Nucleus accumbens (tissue), 56 donors: ENCODE measurements at places on chromosomes 2 and 18.

DNA sequence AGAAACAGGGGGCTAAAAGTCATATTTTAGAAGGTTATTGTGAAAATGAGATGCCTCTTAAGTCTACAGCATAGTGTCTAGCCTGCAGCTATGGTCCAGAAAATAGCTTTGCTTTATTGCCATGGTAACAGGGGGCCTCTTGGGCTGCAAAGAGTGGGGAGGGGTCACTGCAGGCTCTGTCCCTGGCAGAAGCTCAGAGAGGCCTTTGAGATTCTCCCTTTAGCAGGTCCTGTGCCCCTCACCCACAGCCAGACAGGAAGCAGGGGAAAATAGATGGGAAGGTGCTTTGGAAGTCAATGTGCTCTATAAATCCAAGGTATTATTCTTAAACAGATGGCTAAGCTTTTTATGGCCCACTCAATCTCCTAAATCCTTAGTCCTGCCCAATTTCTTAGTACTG lies 1021.3 kb upstream of the GYPC start:
- no peak for DNase-seq

GRCh38 chr2:20483194-20483895 lies 36.5 kb downstream of the RHOB start:
- peak; percentile 41 for DNase-seq

GRCh38 chr2:201345625-201346213 lies 11.4 kb downstream of the FLACC1 start:
- DNase-seq = no peak

DNA sequence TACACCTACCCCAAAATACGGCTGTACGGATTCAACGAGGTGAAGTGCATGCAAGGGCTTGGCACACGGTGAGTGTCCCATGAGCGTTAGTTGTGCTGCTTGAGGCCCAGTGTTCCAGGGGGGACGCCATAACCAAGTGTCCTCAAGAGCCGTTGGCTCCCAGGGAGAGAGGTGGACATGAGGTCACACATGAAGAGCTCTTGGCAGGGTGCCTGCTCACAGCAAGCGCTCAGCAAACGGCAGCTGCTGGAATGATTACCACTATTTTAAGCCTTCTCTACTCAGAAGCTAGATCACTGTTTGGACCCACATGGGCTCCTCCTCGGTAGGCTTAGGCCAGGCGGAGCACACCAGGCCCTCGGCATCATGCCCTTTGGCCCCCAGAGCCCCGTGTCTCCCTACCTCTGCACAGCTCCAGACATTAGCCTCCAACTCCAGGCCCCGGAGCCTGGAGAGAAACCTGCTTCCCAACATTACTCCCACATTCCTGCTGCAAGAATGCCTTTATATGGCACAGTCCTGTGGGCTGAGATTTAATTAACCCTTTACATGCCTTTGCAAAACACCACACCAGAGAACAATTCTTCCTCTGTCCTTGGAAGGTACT lies 68.4 kb upstream of the PPP1CB start:
- no peak for DNase-seq

- DNase-seq = no peak
Observed at GRCh38 chr2:23596316-23596885, 211.4 kb downstream of the KLHL29 start.

DNA sequence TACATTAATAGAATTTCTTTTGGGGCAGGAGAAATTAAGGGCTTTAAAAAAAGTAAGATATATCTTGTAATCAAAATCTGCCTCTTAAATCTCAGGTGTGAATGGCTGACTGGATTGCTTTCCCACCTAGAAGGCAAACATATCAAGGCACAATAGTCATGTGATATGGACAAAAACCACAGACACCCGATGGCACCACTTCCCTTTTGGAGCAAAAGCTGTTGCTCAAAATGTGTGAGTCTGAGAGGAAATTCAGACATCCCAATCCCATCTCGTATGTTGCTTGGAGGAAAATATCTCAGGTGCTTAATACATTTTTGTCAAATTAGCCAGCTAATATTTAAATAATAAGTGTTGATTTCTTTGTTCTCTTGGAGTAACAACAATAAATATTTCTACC lies 120.7 kb downstream of the KCNF1 start:
- no peak for DNase-seq

DNA sequence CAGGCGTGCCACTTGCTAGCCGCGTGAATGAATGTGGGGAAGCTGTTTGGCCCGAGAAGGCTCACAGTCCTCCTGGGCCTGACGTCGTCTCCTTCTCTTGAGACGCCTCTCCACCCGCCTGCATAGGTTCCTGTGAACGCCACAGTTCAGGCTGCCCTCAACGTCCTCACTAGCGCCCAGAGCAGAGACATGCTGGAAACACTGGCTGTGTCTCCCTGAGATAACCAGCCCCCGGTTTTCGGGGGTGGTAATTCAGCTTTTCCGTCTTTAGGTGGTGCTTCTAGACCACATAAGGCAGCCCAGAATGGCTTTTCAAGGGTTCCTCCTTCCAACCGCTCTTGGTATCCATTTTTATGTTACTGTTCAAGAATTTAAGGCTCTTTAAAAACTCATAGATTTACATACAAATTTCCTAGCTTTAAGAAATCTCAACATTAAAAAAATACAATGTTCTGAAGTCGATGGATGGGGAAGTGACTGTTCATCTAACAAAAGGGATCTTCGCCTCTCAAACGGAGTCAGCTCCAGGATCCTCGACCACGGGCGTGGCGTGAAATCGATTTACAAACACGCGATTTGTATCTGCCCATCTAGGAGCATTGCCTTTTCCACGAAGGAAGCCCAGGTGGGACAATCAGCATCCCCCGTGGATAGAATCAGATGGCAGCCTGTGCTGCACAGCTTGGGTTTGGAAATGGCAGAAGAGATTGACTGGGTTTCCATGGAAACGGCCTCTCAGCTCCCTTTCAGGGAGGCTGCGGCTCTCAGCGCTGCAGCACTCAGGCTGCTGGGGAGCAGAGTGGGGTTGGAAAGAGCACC lies 110.6 kb upstream of the PXDN start:
- DNase-seq = peak; percentile 70

- DNase-seq = no peak
Observed at GRCh38 chr18:77111449-77111848, 21.1 kb downstream of the MBP start.

DNA sequence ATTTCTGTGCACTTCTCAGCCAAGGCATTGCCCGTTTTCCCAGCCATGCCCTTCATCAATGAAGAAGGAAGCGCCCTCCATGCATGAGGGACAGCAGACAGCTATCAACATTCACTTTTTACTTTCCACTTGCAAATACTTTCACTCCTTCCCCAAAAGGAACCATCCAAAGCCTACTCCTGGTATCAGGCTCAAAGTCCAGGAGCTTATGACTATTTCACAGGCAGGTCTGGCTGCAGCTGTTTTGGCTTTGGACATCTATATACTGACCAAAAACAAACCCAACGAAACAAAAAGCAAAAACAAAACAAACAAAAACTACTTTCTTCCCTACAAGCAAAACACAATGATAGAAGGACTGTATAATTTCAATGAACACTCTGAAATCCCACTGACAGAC lies 825.1 kb downstream of the RNF144A start:
- no peak for DNase-seq

- DNase-seq = no peak
Observed at GRCh38 chr2:66987733-66988132, 409.4 kb upstream of the ETAA1 start.

DNA sequence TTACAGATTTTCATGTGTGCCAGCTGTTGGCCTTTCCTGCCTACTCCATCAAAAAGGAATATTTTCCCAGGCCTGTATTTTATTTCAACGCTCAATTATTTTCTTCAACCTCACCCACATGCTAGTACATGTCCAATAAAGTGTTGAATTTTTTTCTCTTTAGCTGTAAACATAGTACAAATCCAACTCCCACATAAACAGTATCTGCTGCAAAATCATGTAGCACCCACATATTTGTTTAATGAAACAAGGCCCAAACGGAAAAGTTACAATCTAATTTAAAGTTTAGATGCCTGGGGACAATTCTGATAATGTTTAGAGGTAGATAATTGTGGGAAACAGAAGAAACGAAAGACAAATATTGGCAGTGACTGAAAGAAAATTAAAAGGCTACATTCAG lies 275.4 kb upstream of the ACVR2A start:
- no peak for DNase-seq

DNA sequence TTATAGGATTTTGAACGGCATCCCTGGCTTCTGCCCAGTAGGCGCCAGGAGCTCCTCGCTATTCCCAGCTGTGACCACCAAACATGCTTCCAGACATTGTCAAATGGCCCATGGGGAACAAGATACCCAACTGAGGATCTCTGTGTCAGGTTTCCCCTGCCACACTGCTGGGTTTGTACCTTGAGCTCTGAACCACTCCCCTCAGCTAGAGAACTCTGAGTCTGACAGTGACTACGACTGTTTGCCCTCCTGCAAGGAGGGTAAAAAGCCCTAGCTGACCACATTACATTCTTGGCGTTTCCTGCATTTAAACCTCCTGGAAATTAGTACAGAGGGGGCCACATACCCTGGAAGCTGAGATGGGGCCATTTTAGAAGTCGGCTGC lies 12.4 kb downstream of the LRRFIP1 start:
- no peak for DNase-seq

DNA sequence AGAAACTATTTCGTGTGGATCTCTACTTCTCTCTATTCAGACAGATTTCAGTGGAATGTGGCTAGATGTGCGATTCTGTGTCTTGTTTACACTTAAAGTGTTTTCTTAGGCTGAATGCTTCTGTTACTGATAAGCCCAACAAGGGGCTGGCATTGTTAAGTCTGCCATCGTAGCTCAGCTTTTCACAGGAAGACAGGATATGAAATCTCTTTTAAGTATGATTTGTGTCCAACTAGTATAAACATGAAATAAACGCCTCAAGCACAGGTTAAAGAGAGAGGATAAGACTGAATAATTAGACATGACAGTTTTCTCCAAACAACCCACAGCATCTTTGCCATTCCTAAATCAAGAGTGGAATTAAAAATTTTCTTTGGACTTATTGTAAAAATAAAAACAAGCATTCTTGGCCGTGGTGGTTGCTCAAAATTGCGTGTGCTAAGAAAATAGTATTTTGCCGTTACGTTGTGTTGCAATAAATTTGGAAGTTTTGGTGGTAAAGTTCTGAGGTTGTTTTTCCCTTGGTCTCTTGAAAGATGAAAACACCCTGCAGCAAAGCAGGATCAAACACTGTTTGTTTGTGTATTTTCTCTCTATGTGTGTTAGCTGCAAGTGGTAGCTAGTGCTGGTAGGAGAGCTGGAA lies 1.0 kb downstream of the VIT start:
- DNase-seq = no peak

DNA sequence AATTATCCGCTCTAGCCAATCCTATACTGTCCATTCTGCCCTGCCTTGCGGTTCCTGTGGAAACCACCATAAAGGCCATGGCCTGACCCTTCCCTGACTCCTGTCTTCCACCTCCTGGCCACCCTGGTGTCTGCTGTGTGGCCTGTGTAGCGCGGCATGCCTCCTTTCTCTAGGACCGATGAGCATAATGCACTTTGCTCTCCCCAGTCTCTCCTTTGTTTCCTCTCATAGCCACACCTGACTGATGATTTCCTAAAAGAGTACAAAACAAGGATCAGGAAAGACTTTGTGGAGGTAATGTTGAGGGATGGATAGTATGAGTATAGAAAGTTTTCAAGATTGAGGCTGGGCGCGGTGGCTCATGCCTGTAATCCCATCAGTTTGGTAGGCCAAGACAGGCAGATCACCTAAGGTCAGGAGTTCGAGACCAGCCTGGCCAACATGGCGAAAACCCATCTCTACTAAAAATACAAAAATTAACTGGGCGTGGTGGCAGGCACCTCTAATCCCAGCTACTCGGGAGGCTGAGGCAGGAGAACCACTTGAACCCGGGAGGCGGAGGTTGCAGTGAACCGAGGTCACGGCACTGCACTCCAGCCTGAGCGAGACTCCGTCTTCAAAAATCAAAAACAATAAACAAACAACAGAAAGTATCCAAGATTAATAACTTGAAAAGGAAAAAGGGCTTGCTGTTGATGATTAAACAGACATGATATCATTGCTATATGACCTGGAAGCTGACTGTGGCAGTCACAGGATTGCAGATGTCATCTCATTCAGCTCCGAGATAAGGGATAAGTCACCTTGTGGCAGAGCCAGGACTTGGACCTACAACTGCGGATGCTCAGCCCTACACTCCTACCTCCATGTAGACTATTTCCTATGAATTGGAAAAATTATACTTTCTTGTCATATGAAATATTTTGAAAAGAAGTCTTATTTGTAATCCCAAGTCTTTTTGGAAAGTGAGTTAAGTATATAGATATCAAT lies 16.6 kb downstream of the SOWAHC start:
- no peak for DNase-seq

DNA sequence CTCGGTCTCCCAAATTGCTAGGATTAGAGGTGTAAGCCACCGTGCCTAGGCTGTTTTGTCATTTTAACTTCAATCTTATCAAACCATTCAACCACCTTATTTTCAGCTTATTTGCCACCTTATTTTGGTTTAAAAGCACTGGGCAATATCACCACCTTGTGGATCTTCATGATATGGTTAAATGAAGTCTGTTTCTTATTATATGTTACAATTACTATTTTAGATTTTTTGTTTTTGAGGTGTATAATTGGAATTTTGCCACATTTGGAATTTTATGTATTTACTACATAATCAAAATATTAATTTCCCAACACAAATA lies 43.8 kb upstream of the SCN9A start:
- DNase-seq = no peak

GRCh38 chr2:170163411-170164065 lies 14.4 kb upstream of the MYO3B start:
- no peak for DNase-seq

- no peak for DNase-seq
Observed at GRCh38 chr2:69957965-69958364, 3.5 kb downstream of the ASPRV1 start.

GRCh38 chr18:14933049-14933851 lies 185.3 kb downstream of the ANKRD30B start:
- DNase-seq = no peak

DNA sequence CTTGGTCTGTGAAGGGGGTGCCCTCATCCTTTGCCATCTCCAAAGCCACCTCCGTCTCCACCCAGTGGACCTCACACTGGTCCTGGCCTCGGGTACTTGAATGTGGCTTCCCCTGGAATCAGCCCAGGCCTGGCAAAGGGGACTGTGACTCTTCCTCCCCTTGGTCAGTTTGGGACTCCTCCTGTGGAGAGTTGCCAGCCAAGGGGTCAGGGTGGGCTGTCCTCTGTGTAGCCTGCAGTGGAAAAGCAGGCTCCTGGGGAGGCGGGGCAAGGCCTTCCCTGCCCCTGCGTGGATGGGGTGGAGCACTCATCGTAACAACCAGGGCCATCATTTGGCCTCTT lies 59.8 kb downstream of the INHBB start:
- no peak for DNase-seq
